ENCODE measurements at places on chromosomes 2 and 18.

DNA sequence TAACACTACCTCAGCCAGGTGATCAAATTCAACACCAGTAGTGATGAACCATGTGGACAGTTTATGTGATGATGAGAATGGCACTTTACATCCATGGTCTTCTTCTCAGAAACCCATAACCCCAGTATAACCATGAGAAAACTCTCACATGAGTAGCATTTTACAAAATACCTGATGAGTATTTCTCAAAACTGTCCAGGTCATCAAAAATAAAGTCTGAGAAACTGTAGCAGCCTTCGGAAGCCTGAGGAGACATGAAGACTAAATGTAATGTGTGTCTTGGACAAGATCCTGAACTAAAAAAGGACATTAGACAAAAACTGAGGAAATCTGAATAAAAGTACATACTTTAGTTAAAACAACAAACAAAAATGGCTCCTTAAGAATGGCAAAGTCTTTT, 108.9 kb downstream of the CTNNA2 start:
- no peak for DNase-seq

DNA sequence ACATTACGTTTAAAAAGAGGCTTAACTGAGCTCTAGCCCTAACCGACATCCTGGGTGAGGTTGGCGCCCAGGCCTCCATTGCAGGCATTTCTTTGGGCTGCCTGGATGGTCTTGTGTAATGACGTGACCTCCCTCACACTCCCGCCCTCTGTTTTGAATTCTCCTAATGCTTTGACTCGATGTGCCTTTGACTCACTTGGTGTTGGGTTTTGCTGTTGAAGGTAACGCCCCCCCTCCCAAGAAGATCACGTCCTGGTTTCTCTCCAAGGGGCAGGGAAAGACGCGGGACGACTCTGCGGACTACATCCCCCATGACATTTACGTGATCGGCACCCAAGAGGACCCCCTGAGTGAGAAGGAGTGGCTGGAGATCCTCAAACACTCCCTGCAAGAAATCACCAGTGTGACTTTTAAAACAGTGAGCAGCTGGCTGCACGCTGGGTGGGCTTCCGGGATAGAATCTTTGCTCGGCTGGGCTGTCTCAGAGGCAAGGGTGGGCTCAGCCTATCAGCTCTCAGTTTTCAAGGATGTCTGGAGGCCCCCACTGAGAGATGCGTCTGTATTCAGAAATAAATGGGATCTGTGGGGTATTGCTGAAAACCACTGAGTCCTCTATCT, 87.9 kb upstream of the ATG16L1 start:
- no peak for DNase-seq

DNA sequence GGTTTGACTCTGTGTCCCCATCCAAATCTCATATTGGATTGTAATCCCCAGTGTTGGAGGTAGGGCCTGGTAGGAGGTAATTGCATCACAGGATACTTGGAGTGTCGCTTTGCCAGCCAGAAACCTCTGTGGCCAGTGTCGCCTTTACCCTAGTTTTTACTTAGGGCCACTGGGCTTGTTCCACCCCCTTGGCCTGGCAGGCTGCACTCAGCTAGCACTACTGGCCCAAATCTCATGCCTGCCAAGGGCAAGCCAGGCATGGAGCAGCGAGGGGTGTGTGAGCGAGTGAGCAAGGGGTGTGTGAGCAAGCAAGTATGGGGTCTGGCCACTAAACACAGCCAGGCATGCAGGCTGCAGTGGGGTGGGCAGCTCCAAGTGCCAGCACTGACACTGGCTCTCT, 178.7 kb upstream of the MGAT5 start:
- DNase-seq = no peak

GRCh38 chr2:237472187-237472712, 14.8 kb upstream of the MLPH start:
- no peak for DNase-seq

DNA sequence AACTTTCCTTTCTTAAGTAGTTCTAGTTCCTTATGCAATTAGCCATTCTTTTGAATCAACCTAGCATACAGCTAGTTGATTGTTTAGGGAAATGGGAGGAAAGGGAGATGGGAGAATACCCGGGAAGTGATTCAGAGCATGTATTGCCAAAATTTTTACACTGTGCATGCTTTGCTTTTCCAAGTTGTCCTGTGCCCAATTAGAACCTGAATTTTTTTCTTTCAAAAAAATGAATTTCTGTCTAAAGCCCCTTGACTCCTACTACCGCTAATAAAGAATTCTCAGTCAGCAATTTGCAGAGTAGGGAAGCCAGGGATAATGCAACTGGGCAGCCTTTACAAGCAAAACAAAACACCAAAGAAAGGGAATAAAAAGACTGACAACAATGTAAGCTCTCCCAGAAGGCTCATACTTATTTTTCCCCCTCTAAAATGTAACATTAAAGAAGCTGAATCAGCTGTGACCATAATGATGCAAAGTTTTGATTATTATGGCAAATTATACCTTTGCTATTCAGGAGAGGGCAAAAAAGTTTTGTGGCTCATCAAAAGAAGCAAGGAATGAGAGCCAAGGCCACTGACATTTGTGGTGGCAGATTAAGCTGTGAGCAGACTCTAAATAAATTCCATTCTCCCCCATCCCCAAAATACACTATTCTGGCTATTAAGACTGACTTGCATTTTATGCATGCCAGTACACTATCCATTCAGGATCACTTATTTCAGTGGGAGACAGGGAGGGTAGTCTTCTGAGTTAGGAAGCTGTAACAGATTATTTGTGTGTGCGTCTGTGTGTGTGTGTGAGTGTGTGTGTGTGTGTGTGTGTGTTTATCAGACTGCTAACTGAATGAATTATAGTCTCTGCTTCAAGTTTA, 174.3 kb downstream of the ERBB4 start:
- DNase-seq = no peak

DNA sequence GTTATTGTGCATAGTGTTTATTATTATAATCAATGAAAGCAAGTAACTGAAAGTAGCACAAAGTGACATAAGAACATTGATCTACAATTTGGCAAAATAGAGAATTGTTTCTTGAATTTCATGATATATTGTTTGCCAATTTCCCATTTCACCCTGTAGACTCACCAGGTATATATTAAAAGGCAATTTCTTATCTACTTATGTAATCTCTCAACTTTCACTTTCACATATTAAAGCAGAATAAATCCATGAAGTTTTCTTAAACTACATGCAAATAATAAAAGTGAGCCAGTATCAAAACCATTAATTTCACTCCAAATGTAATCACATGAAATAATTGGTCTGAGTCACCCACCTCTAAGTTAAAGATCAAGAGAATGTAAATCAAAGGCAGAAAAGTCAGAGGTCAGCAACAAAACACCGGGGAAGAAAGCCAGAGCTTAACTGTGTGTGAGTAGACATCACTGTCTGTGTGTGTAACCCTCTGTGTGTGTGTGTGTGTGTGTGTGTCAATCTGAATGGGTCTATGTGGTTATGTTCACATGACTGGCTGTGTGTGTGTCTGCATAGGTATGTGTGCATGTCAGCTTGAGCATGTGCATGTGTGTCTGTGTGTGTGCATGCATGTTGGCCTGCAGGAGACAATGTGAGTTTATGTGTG, 44.1 kb downstream of the ZNF385B start:
- no peak for DNase-seq

- no peak for DNase-seq
Observed at GRCh38 chr18:37668971-37669747, 103.6 kb upstream of the CELF4 start.

GRCh38 chr2:67448648-67449047, 51.5 kb downstream of the ETAA1 start:
- DNase-seq = no peak

DNA sequence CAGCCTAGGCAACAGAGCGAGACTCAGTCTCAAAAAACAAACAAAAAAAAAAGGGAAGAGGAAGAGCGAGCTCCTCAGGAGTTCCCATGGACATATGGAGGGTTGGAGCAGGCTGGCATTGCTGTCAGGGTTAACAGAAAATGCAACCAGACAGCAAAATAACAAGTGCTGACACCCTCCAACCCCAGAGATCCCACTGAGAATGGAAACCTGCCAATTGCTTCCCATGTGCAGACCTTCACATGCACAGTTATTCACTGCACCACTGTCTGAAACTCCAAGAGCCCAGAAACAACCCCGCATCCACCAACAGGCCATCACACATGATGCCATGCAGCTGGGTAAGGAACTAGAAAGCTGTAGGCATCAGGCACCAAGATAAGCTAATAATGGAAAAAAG, 43.5 kb downstream of the TFCP2L1 start:
- DNase-seq = no peak

DNA sequence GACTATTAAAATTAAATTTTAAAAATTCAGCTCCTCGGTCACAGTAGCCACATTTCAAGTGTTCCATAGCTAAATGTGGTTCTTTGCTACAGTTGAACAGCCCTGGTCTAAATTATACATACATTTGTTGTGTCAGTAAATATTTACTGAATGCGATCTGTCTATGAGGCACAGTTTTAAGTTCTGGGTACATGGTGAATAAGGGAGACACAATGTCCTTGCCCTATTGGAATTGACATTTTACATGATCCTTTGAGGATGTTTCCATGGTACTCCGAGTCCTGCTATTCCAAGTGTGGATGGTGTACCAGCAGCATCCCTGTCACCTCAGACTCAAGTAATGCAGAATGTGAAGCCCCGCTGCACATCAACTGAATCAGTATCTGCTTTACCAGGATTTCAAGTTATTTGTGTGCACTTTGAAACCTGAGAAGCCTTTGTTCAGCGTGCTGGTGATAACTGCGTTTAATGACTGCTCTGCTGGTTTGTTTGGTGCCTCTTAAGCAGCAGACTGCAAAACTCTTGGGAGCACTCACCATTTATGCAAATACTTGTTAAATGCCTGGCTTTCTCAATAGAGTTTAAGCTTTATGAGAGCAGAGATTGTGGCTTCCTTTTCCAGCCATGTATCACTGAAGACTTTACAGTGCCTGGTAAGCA, 1.5 kb downstream of the GALNT1 start:
- DNase-seq = no peak

GRCh38 chr18:80176334-80177073, 67.4 kb downstream of the ADNP2 start:
- DNase-seq = no peak

DNA sequence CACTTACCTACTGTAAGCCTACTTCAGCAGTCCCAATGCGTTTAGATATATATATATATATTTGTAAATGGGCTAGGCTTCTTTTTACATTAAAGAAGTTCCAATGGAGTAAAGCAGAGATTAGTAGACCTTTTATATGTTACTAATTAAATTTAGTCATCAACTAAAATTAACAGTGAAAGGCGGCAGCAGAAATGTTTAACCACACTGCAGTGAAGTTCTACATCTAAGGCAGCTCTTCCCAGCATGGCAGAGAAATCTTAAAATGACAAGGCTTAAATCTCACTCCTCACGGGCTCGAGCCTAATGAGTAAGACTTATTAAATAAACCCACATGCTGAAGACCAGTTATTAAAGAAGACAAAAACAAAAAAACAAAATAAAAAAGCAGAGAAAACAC, 19.1 kb upstream of the KANSL1L start:
- DNase-seq = no peak

DNA sequence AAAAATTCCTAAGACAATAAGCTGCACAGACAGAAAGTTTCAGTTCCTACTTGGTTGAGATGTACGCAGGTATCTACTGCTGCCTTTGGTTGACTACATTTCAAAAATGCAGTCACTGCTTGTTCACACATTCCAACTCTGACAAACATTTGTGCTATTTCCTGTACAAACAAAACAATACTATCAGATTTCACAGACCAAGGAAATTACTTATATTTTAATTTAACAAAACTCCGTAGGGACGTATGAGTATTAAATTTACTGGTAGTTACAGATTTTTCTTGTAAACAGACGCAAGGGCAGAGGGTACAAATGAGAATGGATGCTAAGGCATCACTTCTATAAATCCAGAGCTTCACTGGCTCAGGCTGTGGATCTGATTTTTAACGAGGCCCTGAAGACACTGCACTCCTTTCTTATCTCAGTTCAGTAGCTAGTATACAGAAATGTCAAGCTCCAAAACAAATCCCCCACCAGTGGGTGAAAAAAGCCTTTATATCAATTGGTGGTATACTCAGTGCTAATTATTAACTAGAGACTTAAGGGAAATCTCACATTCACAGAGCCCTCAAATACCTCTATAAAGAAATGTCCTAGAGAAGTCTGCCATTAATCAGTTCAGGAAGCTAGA, 31.7 kb upstream of the TTC32 start:
- DNase-seq = no peak

- no peak for DNase-seq
Observed at GRCh38 chr2:8022908-8023640, 658.8 kb upstream of the ID2 start.

GRCh38 chr18:6465281-6465680, 50.6 kb upstream of the L3MBTL4 start:
- DNase-seq = no peak

GRCh38 chr18:13278062-13278630, 59.6 kb downstream of the LDLRAD4 start:
- no peak for DNase-seq

GRCh38 chr2:196530910-196531309, 108.6 kb upstream of the CCDC150 start:
- DNase-seq = no peak

DNA sequence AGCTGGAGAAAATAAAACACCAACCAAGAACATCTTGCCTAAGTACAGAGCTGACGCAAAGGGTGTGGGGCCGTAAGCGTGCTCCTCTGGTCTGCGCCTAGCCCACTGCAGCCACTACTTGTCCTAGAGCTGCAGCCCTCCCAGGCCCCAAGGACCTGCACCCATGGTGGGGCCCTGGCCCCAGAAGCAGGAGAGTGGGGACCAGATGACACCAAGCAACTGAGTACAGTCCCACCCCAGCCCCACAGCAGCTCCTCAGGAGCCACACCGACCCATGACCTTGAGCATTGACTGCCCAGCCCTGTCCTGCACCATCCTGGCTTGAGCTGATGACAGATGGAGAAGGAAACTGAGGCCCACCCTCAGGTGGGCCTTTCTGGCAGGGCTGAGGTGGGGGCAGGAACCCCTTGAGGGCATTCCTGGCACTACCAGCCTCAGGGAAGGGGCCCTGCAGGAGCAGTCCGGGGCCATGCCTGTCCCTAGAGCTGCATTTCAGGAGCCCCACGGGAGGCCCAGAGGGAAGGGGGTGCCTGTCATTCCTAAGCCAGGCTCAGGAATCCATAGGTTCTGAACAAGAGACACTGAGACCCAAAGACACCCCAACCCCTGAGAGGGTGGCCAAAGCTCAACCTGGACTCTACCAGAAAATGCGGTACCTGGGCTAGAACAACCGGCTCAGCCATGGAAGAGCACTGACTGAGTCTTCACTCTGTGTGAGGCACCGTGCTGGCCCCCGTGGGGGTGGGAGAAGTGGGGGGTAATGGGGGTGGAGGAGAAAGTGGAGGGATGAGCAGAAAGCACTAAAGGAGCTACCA, 4.9 kb downstream of the KIF1A start:
- DNase-seq = no peak

GRCh38 chr2:127392828-127393578, 5.2 kb upstream of the MAP3K2 start:
- no peak for DNase-seq

All from activated CD4-positive, alpha-beta T cell treated with anti-CD3 and anti-CD28 coated beads, Interleukin-2, amount 50 U/mL, for 1 hour (primary cell).